ENCODE measurements at places on chromosomes 1 and 21.

- DNase-seq: no peak
Observed at GRCh38 chr1:57674801-57675200, 250.9 kb upstream of the DAB1 start.

DNA sequence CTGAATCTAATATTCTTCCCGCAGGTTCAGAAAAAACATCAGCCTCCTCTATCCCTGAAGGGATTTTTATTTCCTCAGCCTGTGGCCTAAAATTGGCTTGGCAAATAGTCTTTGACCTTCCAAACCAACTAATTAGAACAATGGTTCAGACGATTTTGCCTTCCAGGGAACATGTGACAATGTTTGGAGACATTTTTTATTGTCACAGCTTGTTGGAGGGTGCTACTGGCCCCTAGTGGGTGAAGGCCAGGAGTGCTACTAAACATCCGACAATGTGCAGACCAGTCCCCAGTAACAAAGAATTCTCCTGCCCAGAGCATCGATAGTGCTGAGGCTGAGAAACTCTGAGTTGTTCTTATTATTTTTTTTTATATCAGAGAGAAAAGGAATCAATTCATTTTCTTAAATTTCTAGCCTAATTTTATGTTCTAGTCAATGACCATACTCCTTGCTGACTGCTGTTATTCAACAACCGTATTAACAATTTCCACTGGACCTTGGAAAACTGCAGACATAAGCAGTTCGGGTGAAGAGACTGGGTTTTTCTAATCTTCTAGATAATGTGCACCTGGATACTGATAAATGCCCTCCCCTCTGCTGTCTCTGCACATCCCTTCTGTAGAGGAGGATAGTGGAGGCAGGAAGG is 280.7 kb downstream of the LMX1A start:
- peak; percentile 42 for DNase-seq

GRCh38 chr1:109803901-109804331 is 40.2 kb upstream of the EPS8L3 start:
- no peak for DNase-seq

DNA sequence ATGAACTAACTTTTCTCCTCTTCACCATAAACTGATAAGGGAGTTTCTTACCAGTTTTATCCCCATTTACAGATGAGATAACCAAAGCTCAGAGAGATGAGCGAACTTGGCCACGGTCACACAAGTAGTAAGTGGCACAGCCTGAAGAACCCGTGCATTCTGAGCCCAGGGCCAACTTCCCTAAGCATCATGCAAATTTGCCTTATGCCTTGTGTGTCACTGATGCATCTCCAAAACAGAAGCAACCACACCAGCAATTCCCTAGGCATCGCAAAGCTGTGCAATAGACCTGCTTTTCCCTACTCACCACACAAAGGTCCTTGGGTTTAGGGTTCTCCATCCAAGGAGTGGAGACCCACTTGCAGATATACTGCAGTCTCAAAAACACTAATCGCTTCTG is 304.5 kb upstream of the KAZN start:
- no peak for DNase-seq

Measured in MM.1S (cell line).